Bronchial smooth muscle cell (primary cell): ENCODE measurements at places on chromosomes 6 and 20. TPM values are rescaled to one million over a fixed set of nuclear protein-coding genes. Genes with fewer than 3 reads are reported as not detected.

Gene CFAP61
- not detected in 2 replicates for total RNA-seq

Gene RBBP8NL
- total RNA-seq, result not detected in 2 replicates

Gene DEFB124
- total RNA-seq, result not detected in 2 replicates

Gene LHFPL5
- not detected in 2 replicates for total RNA-seq

Gene CBLN4
- not detected in 2 replicates for total RNA-seq

Gene TPMT
- 11.5 and 14.7 TPM in 2 replicates for total RNA-seq

Gene OXT
- total RNA-seq, result not detected in 2 replicates

Gene PRRT1
- 0.09 and 0.32 TPM in 2 replicates for total RNA-seq

Gene POM121L2
- not detected in 2 replicates for total RNA-seq

Gene SAMD3
- total RNA-seq, result 4.4 and 4.9 TPM in 2 replicates

Gene ADGRF5
- under 0.01 TPM in 1 of 2 replicates, not detected in the other for total RNA-seq

Gene CFB
- 33.7 and 56.8 TPM in 2 replicates for total RNA-seq

Gene FAM83C
- not detected in 2 replicates for total RNA-seq
